ENCODE measurements at places on chromosomes 2 and 18.
A peak's percentile ranks its signal among the peaks of the same experiment; 100 is the strongest.

DNA sequence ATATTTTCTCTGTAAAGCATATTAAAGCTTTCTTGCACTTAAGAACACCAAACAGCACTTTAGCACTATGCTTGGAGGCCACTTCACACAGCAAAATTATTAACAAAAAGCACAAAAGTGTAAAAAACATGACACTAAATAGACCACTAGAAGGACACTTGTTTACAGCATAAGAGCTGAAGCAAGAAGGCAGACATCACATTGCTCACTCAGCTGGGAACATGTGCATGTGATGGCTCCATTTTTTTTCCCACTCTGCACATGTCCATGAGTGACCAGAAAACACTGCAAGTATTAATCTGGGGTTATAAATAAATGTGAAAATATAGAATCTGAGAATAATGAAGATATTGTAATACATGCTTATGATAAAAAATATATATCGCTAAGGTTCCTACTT lies 103.1 kb upstream of the MAPRE2 start:
- DNase-seq: no peak

GRCh38 chr2:174062934-174063333 lies 97.8 kb upstream of the SP3 start:
- DNase-seq: no peak

DNA sequence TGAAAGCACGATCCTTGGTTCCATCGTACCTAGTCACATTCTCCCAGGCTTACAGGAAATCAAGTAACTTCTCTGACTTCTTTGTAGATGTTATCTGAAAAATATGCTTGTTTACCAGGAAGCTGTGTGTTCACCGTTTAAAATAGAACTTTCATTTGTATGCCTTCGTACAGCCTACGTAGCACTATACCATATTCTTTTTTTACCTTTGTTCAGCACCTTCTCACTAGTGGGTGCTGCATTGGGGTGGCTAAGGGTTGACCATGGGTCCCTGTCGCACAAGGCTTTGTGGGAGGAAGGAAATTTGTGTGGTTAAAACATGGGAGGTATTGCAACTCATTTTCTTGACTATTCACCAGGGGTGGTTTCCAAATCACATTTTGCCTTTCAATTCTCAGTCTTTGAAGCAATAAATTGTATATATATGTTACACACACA lies 16.6 kb downstream of the MALT1 start:
- no peak for DNase-seq

GRCh38 chr2:37379881-37380296 lies 35.5 kb downstream of the QPCT start:
- no peak for DNase-seq

DNA sequence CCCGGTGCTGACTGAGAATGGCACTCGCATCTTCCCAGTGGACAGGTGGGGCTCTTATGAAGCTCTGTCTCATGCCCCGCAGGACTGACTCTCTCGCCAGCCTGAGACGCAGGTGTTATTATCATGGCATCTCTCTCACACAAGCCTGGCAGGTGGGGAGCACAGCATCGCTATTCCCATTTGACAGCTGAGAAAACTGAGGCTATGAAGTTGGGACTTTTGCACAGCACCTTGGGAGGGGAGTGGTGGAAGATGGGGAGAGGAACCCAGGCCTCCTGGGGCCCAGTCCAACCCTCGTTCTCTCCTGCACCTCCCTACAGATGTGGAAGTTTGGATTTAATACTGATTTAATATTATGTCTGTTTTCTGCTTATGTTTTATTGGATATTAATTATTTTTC lies 9.0 kb upstream of the NTSR2 start:
- DNase-seq: no peak

DNA sequence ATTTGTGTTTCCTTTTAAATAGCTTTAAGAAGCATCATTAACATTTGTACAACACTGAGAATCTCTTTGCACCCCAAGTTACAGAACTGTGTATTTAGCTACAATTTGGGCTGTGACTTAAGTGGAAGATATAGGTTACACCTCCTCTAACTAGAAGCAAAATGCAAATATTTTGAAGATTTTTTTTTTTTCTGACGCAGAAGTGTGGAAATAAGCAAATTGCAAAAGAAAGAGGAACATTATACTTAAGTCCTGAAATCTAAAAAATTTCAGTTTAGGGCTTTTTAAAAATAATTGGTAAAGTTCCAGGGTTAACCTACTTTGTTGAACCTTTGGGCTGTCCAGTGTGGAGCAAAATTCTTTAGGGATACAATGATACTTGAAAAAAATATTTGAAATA lies 41.4 kb upstream of the RBMS1 start:
- DNase-seq: no peak

- peak; percentile 54 for DNase-seq
These were observed 63.4 kb downstream of the ZCCHC2 start for GRCh38 chr18:62586151-62586774.

DNA sequence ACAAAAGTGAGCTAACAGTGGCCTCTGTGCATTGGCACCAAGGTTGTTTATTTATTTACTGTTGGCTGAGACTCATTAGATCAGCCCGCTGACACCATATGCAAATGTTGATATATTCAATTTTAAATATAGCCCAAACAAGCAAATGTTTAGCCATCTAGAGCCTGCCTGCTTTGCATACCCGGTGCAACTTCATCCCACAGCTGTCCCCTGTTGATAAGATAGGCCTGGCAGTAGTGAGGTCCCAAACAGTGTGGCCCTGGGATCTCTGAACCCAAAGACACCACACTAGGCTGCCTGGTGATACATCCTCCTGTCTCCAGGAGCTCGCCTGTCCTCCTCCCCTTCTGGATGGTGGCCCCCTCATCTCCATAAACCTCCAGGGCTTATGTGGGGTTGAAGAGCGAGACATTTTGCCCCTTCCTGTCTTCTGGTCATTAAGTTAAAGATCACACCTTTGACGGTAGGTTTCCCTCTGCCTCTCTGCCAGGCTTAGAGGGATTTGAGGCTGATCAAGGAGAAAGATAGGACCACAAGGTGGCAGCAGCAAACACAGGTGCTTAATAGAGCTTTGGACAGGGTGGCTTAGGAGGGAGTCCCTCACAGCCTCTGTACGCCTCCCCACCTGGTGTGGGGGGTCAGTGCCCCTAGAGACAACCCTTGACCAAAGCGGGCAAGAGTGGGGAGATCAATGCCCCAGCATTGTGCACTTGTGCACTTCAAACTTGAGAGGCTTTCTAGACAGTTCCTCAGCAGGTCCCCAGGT lies 23.7 kb upstream of the MYO5B start:
- DNase-seq: no peak

DNA sequence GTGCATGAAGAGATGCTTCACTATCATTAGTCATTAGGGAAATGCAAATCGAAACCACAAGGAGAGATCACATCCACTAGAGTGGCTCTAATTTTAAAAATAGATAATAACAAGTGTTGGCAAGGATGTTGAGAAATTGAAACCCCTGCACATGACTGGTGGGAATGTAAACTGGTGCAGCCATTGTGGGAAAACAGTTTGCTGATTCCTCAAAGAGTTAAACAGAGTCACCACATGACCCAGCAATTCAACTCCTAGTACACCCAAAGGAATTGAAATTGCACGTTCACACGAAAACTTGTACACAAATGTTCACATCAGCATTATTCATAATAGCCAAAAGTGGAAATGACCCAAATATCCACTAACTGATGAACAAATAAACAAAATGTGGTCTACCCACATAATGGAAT lies 179.5 kb downstream of the BCL2 start:
- no peak for DNase-seq

GRCh38 chr18:45993438-45993837 lies 26.3 kb upstream of the EPG5 start:
- DNase-seq: peak; percentile 76

DNA sequence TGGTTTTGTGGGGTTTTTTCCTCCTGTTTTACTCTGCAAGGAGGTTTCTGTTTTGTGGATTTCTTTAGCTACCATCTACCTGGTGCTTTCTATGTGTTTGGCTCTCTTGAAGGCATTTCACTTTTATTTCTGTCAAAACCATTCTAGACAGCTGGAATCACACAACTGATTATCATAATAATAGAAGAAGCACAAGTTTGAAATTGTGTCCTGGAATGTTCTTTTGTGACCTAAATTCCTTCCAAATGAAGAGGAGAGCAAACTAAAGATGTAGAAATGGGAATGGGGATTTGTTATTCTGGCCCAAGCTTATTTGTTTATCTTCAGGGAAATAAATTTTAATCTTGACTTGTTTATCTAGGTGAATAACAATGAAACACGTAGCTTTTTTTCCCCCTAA lies 17.0 kb upstream of the MFSD2B start:
- no peak for DNase-seq

GRCh38 chr18:57998461-57998860 lies 45.6 kb upstream of the NEDD4L start:
- no peak for DNase-seq

DNA sequence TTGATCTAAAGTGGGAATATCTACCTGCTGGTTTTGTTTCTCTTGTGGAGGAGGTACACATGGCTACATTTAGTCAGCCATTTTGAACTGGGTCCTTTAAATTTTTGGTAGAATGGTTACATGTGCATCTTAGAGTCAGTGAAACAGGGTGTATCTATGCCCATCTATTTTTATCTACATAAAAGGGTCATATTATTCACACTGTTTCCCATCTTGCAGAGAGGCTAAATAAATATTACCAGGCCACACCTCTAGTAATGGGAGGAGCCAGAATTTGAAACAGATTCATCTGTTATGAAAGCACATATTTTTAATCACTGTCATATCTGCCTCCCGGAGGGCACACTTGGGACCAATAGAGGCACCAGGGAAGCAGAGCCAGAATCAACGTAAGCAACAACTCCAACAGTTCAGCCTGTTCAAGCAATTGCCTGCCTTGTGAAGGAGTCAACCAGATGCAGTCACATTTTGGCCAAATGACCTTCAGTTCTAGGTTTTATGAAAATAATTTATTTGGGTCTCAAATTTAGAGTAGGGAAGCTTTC lies 376.8 kb downstream of the TSN start:
- no peak for DNase-seq

All from fibroblast of gingiva (primary cell).